Calu3 (cell line): ENCODE measurements at places on chromosomes 5 and 9. TPM values are rescaled to one million over a fixed set of nuclear protein-coding genes. Genes with fewer than 3 reads are reported as not detected.

- no peak for DNase-seq
Measured at GRCh38 chr5:168022446-168023169, 268.8 kb upstream of the WWC1 start.

DNA sequence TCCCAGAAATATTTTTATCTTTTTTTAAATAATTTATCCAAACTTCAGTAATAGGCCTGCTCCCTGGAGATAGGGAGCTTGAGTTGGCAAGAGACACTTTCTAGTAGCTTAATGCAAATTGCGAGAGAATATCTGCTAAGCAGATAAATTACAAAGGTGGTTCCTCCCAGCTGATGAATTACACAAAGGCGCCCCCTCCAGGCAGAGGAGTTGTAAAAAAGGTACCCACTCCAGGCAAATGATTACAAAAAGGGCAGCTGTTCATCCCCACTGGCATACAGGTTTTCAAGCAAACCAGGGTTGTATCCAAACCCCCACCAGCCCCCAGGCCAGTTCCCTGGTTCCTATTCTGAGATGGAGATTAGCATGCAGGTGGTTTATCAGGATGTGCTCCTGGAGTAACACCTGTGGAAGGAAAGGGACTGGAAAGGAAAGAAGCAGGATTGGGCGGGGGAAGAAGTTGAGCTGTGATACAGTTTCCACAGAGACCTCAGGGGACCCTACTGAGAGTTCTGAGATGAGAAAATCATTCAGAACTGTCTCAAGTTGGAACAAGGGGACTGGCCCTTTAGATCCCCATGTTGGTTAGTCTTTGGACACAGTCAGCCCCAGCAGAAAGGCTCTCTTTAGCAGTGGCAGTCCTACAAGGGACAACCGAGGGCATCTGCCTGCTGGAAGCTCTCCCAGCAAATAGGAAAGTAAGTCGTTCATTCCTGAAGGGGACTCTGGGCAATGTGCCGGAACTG lies 25.5 kb downstream of the ESM1 start:
- peak; percentile 43 for DNase-seq

Gene ANKRD34B
- 0.29 and 0.40 TPM in 2 replicates for total RNA-seq

DNA sequence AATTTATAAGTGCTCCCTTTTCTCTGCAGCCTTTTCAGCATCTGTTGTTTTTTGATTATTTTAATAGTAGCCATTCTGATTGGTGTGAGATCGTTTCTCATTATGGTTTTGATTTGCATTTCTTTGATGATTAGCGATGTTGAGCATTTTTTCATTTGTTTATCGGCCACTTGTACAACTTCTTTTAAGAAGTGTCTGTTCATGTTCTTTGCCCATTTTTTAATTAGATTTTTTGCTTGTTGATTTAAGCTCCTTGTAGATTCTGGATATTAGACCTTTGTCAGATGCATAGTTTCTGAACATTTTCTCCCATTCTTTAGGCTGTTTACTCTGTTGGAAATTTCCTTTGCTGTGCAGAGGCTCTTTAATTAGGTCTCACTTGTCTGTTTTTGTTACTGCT lies 46.3 kb downstream of the FYB1 start:
- no peak for DNase-seq

GRCh38 chr5:95878417-95879323 lies 56.1 kb upstream of the GLRX start:
- no peak for DNase-seq

DNA sequence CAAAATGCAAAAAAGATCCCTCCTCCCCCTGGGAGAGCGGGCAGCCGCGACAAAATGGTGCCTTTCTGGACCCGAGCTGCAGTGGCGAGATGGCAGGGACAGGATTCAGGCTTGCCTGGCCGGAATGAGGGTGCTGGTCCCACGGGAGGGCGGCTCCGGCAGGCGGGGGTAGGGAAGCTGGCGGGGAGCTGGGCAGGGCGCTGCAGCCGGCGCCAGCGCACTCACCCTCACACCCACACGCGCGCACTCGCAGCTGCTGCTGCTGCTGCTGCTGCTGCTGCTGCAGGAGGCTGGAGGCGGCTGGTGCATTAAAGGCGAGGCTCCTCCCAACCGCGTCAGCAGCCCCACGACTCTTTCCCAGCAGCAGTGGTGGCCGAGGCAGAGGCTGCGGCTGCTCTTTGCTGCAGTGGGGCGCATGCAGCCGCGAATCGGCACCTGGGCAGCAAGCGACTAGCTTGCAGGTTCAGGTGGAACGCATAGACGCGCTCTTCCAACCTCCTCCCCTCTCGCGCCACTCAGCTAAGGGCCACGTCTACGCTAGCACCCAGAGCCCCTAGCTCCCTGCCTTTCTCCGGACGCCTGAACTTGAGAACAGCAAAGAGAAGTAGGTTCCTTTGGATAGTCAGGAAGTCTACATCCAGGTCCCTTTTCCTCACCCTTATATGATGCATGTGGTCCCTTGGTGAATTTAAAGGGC lies at the start of gene PPP2R2B:
PPP2R2B (minus strand) TSS at position 282 of the 697 bp plus-strand sequence.
- DNase-seq, result peak; percentile 51

Gene EIF4EBP3
- 14.1 and 18.8 TPM in 2 replicates for total RNA-seq

Gene GABRA6
- total RNA-seq, result not detected in 2 replicates

- no peak for DNase-seq
Measured at GRCh38 chr5:177967221-177967887, 28.7 kb downstream of the PROP1 start.

DNA sequence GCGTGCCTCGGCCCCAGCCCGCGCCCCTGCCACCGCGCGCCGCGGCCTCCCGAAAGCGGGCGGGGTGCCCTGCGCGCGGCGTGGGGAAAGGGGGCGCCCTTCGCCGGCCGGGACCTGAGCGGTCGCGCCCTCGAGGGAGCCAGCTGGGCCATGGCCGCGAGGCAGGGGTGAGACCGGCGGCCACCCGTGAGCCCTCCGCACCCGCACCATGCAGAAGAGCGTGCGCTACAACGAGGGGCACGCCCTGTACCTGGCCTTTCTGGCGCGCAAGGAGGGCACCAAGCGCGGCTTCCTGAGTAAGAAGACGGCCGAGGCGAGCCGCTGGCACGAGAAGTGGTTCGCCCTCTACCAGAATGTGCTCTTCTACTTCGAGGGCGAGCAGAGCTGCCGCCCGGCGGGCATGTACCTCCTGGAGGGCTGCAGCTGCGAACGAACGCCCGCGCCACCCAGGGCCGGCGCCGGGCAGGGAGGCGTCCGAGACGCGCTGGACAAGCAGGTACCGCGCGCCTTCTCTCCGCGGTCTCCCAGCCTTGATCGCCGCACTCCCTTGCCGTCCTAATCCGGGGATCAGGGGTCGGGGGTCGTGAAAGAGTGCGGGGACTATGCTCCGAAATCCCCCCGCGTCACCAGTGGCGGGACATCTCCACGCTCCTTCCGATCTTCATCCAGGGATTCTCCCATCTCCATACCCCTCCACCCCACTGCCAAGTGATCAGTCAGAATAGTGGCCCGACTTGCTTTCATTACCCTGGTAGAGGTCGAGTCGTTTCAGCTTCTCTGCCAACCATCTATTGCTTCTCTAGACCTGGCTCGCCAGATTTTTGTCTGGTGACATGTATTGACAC lies 590 bp downstream of the RASGRF2 start:
- DNase-seq, result peak; percentile 82

GRCh38 chr9:87464110-87464991 lies 33.3 kb upstream of the DAPK1 start:
- no peak for DNase-seq

DNA sequence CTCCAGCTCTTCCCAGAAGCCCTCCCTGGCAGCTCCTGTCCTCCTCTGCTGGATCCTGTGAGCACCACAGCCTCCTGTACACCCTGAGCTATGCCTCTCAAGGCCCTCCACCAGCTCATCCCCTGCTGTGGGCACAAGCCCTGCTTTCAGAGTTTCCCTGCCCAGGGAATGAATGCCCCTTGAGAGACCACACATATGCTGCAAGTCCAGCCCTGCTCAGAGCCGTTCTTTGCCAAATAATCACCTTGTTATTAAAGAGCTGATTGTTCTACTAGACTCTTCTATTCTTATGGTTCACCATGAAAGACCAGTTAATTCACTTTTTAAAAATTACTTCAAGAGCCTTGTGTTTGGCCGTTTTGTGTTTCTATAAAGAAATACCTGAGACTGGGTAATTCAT lies 121.5 kb downstream of the MVB12B start:
- DNase-seq, result no peak

Gene SARDH
- total RNA-seq, result 0.12 TPM in 1 of 2 replicates, not detected in the other

GRCh38 chr9:72649127-72649442 lies 127.7 kb downstream of the TMC1 start:
- no peak for DNase-seq

DNA sequence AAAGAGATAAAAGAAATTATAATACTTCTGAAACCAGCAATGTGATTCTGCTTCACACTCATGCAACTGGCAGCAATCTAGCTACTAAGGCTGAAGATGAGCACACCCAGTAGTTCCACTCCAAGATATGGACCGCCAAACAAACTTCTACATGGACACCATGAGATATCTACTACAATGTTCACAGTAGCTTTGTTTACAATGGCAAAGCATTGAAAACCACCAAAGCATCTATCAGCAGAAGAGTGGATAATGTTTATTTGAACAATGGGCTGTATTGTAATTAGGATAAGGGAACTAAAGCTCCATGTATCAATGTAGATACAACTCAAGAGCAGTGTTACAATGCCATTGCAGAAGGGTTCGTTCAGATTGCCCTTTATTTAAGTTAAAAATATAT lies 91.2 kb upstream of the ERBIN start:
- DNase-seq, result no peak
